ENCODE measurements at places on chromosomes 16 and 17. TPM values are rescaled to one million over a fixed set of nuclear protein-coding genes. Genes with fewer than 3 reads are reported as not detected.

The SPATA20 gene
- 47.8 TPM for total RNA-seq

The NPIPA7 gene
- 9.5 TPM for total RNA-seq

The LPCAT2 gene
- 10.0 TPM for total RNA-seq

The TERB1 gene
- 0.59 TPM for total RNA-seq

The OR1A1 gene
- not detected for total RNA-seq

The IRX6 gene
- total RNA-seq: not detected

The MPO gene
- total RNA-seq: not detected

The KRT9 gene
- not detected for total RNA-seq

The OR4D2 gene
- not detected for total RNA-seq

The SLC2A4 gene
- total RNA-seq: 0.20 TPM

The HAP1 gene
- total RNA-seq: 0.86 TPM

The KRTAP1-1 gene
- total RNA-seq: 15.9 TPM

The ALOX12 gene
- not detected for total RNA-seq

The DNAI2 gene
- not detected for total RNA-seq

The CHST4 gene
- 72.9 TPM for total RNA-seq

The CIAO2B gene
- total RNA-seq: 126 TPM

The CDYL2 gene
- total RNA-seq: 1.0 TPM

The SLC46A1 gene
- 13.3 TPM for total RNA-seq

The DLG4 gene
- total RNA-seq: 4.6 TPM

The TEKT1 gene
- total RNA-seq: not detected

The DPEP3 gene
- total RNA-seq: not detected

The EPN3 gene
- total RNA-seq: 45.1 TPM

The CRHR1 gene
- total RNA-seq: not detected

The TLCD3B gene
- total RNA-seq: 0.90 TPM

The ACSM2A gene
- not detected for total RNA-seq

The PRPSAP2 gene
- 33.0 TPM for total RNA-seq

The ZKSCAN2 gene
- total RNA-seq: 8.4 TPM

The CDK12 gene
- 321 TPM for total RNA-seq

The INCA1 gene
- not detected for total RNA-seq

The TBL3 gene
- 71.1 TPM for total RNA-seq

The CMTM2 gene
- 0.95 TPM for total RNA-seq

The TADA2A gene
- total RNA-seq: 97.6 TPM

The PRSS53 gene
- 7.0 TPM for total RNA-seq

The CNGB1 gene
- total RNA-seq: 0.19 TPM

The HSPB9 gene
- 0.69 TPM for total RNA-seq

The TPSG1 gene
- total RNA-seq: not detected

The CAPNS2 gene
- not detected for total RNA-seq

The ITGAL gene
- total RNA-seq: not detected

The C17orf78 gene
- total RNA-seq: not detected

The MARVELD3 gene
- total RNA-seq: 38.4 TPM

The TPSD1 gene
- total RNA-seq: not detected

The SKA2 gene
- total RNA-seq: 36.3 TPM

The MGAT5B gene
- 1.8 TPM for total RNA-seq

The KRT20 gene
- 1.7 TPM for total RNA-seq

All from Calu3 (cell line).